ENCODE measurements at places on chromosomes 7 and 10. TPM values are rescaled to one million over a fixed set of nuclear protein-coding genes. Genes with fewer than 3 reads are reported as not detected.
A peak's percentile ranks its signal among the peaks of the same experiment; 100 is the strongest.

DNA sequence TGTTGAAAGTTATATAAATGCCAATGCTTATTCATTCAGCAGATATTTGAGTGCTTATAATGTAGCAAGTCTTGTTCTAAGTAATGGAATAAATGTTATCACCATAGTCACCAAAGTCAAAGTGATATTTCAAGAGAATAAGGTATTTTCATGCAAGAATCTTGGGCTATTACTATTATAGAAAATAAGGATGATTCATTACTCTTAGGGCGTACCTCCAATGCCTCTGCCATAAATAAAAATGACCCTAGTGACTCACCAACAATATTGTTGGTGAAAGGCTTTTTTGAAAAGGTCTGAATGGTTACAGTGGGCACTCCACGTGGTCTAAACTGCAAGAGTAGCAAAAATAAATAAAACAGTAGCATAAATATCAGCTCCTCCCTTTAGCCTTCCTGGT is 68.4 kb downstream of the RALA start:
- no peak overlapping the region for H3K27ac ChIP-seq
- no peaks in the 10 kb centered on the region for H3K36me3 ChIP-seq
- DNase-seq: no peak
- no peak overlapping the region for H3K4me3 ChIP-seq
- H3K27me3 ChIP-seq: no peaks in the 10 kb centered on the region
- H3K4me1 ChIP-seq: no peaks in the 10 kb centered on the region

GRCh38 chr10:6778992-6779701 is 199.1 kb upstream of the PRKCQ start:
- no peaks in the 10 kb centered on the region for H3K36me3 ChIP-seq
- no peaks in the 10 kb centered on the region for H3K27me3 ChIP-seq
- DNase-seq: peak; percentile 11
- no peaks in the 10 kb centered on the region for H3K4me1 ChIP-seq
- H3K27ac ChIP-seq: no peak overlapping the region

- H3K27ac ChIP-seq: no peak overlapping the region
- no peak for DNase-seq
- no peak overlapping the region for H3K4me3 ChIP-seq
- no peaks in the 10 kb centered on the region for H3K27me3 ChIP-seq
- H3K4me1 ChIP-seq: no peaks in the 10 kb centered on the region
Observed at GRCh38 chr10:122441961-122442360, 12.5 kb upstream of the ARMS2 start.

The TRIL gene
- 3.5 TPM for total RNA-seq

The HNRNPA2B1 gene
- 185 TPM for total RNA-seq

DNA sequence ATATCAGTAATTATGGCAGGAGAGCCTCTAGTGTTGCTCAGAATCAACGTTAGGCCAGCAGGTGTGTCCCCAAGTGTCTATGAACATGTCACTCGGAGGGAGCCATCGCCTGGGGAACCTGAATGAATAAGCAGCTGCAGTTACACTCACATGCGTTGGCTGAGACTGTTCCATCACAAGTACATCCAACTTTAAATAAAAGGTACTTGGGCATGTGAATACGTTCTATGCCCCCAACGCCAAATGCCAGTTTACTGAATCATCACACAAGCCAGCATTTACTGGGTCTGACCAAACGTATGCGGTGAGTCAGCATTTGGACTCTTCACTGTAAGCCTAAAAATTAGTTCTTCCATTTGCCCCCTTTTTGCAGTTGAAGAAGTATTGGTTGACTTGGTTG is 207.6 kb upstream of the PLXNA4 start:
- DNase-seq: no peak
- no peaks in the 10 kb centered on the region for H3K4me1 ChIP-seq
- H3K36me3 ChIP-seq: no peaks in the 10 kb centered on the region
- H3K27ac ChIP-seq: no peak overlapping the region
- no peaks in the 10 kb centered on the region for H3K27me3 ChIP-seq

The GDF2 gene
- not detected for total RNA-seq

The CALML5 gene
- total RNA-seq: 0.46 TPM

The SVIL gene
- total RNA-seq: 92.9 TPM

The CPN1 gene
- total RNA-seq: 0.85 TPM

The ZNF273 gene
- total RNA-seq: 9.7 TPM

GRCh38 chr7:38716397-38716796 is 85.2 kb upstream of the AMPH start:
- no peak overlapping the region for H3K4me3 ChIP-seq
- DNase-seq: no peak
- H3K27ac ChIP-seq: no peak overlapping the region
- no peaks in the 10 kb centered on the region for H3K36me3 ChIP-seq

GRCh38 chr7:38855867-38856266 is 53.1 kb downstream of the VPS41 start:
- no peak for DNase-seq
- no peak overlapping the region for H3K27ac ChIP-seq
- no peaks in the 10 kb centered on the region for H3K27me3 ChIP-seq
- H3K4me3 ChIP-seq: no peak overlapping the region
- H3K4me1 ChIP-seq: no peaks in the 10 kb centered on the region
- no peaks in the 10 kb centered on the region for H3K36me3 ChIP-seq

GRCh38 chr7:11161499-11161898 is 187.8 kb downstream of the PHF14 start:
- H3K27ac ChIP-seq: no peak overlapping the region
- no peak overlapping the region for H3K4me3 ChIP-seq
- H3K27me3 ChIP-seq: no peaks in the 10 kb centered on the region
- DNase-seq: no peak

GRCh38 chr7:84138411-84138810 is 56.2 kb downstream of the SEMA3A start:
- H3K27me3 ChIP-seq: no peaks in the 10 kb centered on the region
- DNase-seq: no peak
- H3K27ac ChIP-seq: no peak overlapping the region
- no peak overlapping the region for H3K4me3 ChIP-seq

DNA sequence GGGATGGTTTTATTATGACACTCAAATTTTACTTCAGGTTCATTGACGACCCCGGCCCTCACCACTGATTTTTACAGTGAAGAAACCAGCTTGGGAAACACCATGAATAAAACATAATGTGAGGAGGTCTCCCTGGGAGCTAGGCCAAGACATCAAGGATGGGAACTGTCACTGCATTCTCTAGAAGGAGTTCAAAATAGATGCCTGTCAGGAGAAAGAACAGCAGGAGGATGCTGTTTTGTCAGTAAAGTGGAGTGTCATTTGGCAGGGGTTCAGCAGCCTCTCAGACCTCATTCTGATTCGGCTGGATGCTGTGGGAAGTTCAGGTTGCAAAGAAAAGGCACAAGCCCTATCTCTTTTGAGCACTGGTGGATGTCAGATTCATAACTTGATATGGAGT is 360.3 kb upstream of the C7orf33 start:
- H3K4me3 ChIP-seq: no peak overlapping the region
- H3K27me3 ChIP-seq: no peaks in the 10 kb centered on the region
- no peaks in the 10 kb centered on the region for H3K36me3 ChIP-seq
- H3K4me1 ChIP-seq: no peaks in the 10 kb centered on the region

DNA sequence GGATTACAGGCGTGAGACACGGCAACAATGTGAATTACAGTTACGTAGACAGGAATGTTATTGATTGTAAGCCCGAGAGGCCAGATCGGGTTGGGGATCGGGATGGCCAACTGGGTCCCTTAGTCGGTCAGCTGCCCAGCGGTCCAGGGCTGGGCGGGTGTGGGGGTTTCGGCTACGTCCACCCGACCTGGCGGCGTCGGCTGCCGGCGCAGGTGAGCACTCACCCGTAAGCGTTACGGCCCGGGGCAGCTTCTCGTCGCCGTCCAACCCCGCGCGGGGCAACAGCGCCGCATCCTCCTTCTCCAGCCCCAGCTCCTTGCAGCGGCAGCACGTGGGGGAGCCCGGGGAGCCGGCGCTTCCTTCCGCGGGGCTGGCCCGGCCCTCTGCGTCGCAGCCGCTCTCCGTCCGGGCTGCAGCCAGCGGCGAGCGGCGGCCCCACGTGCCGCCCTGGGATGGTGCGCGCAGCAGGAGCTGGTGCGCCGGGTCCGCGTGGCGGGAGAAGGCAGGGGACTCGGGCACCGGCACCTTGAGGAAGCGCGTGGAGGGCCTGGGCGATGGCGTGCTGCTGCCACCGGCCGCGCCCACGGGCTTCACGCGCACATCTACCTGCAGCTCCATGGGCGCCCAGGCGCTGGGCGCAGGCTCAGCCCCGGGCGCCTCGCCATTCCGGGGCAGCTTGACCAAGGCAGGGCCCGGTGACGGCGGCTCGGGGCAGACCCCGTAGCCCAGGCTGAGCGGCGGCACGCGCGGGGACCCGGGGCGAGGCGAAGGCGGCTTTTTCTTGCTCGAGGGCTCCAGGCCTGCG is 609 bp downstream of the KLRG2 start:
- H3K27ac ChIP-seq: no peak overlapping the region
- no peak for DNase-seq
- no peaks in the 10 kb centered on the region for H3K27me3 ChIP-seq
- H3K4me1 ChIP-seq: no peaks in the 10 kb centered on the region
- peak overlapping the region; percentile 20 for H3K4me3 ChIP-seq

GRCh38 chr7:3082831-3083230 is 39.2 kb upstream of the CARD11 start:
- H3K4me3 ChIP-seq: no peak overlapping the region
- no peaks in the 10 kb centered on the region for H3K4me1 ChIP-seq
- H3K27me3 ChIP-seq: no peaks in the 10 kb centered on the region
- no peak for DNase-seq

GRCh38 chr10:71694039-71694501 is 25.5 kb downstream of the C10orf105 start:
- H3K36me3 ChIP-seq: no peaks in the 10 kb centered on the region
- no peaks in the 10 kb centered on the region for H3K4me1 ChIP-seq
- DNase-seq: no peak
- H3K4me3 ChIP-seq: no peak overlapping the region

- peak overlapping the region; percentile 83 for H3K27ac ChIP-seq
Observed at GRCh38 chr7:151088019-151088855, 2.0 kb downstream of the AGAP3 start.

- no peak overlapping the region for H3K27ac ChIP-seq
- DNase-seq: no peak
- H3K4me3 ChIP-seq: no peak overlapping the region
Observed at GRCh38 chr7:30926313-30926712, 14.7 kb downstream of the AQP1 start.

- peak; percentile 19 for DNase-seq
- H3K4me1 ChIP-seq: no peaks in the 10 kb centered on the region
- no peak overlapping the region for H3K4me3 ChIP-seq
Observed at GRCh38 chr7:116339564-116339963, 129.2 kb downstream of the TES start.

- no peak for DNase-seq
- H3K4me1 ChIP-seq: no peaks in the 10 kb centered on the region
- no peak overlapping the region for H3K4me3 ChIP-seq
- no peaks in the 10 kb centered on the region for H3K27me3 ChIP-seq
- no peak overlapping the region for H3K27ac ChIP-seq
Observed at GRCh38 chr10:12638781-12639180, 289.4 kb downstream of the CAMK1D start.

DNA sequence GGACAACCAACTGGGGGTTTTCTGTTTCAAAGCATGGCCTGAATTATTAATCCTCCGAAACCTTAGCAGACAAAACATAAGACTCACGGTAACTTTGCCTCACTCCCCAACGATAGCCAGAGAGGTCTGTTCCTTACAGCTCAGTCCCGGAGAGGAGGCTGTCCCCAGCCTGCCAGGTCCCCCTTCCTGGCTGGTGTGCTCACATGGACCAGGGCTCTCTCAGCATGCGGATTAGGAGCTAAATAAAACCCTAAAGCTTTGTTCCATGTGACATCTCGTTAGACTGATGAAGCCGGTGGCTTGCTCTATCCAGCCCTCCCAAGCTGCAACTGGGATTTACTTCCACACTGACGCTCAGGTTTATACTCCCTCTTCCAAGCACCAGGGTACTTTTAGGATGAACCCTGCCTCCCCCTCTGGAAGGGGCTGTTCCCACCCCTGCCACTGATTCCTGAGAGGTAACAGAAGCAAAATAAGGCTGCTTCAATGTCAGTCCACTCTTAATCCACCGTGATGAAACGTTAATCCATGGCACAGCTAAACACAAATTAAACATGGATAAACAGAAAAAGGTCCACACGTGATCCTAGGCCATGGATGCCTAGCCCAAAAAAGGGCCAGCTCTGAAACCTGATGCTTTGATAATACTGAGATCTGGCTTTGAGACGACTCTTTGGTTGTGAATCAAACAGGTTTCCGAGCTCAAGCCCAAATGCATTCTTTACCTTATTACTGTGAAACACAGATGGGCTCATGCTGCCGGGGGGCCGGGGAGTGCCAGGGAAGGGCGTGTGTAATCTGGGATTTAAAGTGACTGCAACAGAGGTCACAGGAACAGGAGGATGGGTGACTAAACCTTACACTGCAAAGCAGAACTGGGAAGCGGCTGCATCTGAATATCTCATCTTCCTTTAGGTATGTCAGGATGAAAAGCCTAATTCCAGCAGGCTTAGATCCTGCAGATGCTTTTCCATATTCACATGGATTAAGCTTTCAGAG is 86.2 kb downstream of the ZRANB1 start:
- no peaks in the 10 kb centered on the region for H3K27me3 ChIP-seq
- peak overlapping the region; percentile 51 for H3K27ac ChIP-seq
- no peaks in the 10 kb centered on the region for H3K36me3 ChIP-seq
- no peak for DNase-seq
- H3K4me3 ChIP-seq: no peak overlapping the region

The EBF3 gene
- 7.8 TPM for total RNA-seq

- no peaks in the 10 kb centered on the region for H3K36me3 ChIP-seq
- DNase-seq: no peak
Observed at GRCh38 chr7:47340517-47340916, 241.4 kb downstream of the TNS3 start.

GRCh38 chr7:71772779-71773178 is 639.4 kb downstream of the CALN1 start:
- no peaks in the 10 kb centered on the region for H3K36me3 ChIP-seq
- no peak for DNase-seq
- no peak overlapping the region for H3K4me3 ChIP-seq
- no peaks in the 10 kb centered on the region for H3K4me1 ChIP-seq

- H3K36me3 ChIP-seq: no peaks in the 10 kb centered on the region
- no peaks in the 10 kb centered on the region for H3K27me3 ChIP-seq
- H3K27ac ChIP-seq: peak overlapping the region; percentile 66
- no peak overlapping the region for H3K4me3 ChIP-seq
Observed at GRCh38 chr10:63206997-63207811, 74.1 kb downstream of the NRBF2 start.

DNA sequence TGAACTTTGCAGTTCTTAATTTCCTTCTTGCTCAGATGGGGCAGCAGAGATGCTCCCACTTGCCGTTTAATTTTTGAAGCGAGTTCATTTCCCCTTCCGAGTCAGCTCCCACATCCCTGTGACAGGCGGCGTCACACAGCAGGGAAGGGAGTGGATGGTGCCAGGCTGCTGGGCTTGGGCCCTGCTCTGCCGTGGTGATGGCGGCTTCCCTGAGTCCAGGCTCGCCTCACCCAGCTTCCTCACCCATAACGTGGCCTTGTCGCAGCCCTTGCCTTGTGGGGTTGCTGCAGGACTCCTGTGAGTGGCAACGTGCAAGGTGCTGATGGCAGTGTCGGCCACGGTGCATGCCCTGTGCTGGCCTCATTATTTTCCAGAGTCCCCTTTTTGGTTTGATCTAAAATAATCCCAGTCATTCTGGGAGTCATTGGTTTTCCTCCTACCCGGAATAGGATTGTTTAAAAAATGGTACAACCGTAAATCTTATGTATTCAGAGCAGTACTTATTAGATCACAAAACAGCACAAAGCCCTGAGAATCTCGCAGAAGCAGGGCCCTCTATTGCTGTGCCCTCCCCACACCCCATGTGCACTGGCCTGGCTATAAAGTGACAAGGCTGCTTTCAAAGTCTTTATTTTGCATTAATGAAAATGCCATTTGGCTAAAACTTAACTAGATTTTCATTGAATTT is 260.1 kb downstream of the WDR37 start:
- no peak overlapping the region for H3K27ac ChIP-seq
- no peaks in the 10 kb centered on the region for H3K27me3 ChIP-seq
- no peaks in the 10 kb centered on the region for H3K36me3 ChIP-seq
- no peak for DNase-seq
- H3K4me1 ChIP-seq: no peaks in the 10 kb centered on the region

Measured in prostate gland (tissue), 2 donors.